ENCODE measurements at places on chromosomes 7 and 10.
A peak's percentile ranks its signal among the peaks of the same experiment; 100 is the strongest.

GRCh38 chr7:92836489-92836999 is at the start of gene CDK6:
Gene CDK6 (minus strand): TSS chr7:92836573. CDS start chr7:92833323, 3,250 bp downstream.
- peak; percentile 85 for DNase-seq

- DNase-seq: no peak
Measured at GRCh38 chr7:137684776-137685175, 162.0 kb downstream of the DGKI start.

DNA sequence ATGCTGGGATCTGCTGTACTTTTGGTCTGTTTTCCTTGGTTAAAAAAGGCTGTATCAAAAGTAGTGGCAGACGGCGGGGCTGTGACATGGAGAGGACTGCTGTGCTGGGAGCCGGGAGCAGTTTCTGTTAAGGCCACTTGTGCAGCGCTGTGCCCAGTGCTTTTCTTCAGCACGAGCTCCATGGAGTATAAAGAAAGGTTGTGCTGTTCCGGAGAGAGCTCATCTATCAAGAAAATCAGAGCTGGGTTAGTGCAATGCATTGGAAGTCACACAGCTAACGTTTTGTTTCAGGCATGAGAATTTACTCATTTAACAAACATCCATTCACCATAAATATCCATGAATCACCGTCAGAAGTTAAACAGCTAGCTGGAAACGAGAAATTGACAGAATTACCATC is 62.0 kb downstream of the KIAA1549 start:
- DNase-seq: no peak

DNA sequence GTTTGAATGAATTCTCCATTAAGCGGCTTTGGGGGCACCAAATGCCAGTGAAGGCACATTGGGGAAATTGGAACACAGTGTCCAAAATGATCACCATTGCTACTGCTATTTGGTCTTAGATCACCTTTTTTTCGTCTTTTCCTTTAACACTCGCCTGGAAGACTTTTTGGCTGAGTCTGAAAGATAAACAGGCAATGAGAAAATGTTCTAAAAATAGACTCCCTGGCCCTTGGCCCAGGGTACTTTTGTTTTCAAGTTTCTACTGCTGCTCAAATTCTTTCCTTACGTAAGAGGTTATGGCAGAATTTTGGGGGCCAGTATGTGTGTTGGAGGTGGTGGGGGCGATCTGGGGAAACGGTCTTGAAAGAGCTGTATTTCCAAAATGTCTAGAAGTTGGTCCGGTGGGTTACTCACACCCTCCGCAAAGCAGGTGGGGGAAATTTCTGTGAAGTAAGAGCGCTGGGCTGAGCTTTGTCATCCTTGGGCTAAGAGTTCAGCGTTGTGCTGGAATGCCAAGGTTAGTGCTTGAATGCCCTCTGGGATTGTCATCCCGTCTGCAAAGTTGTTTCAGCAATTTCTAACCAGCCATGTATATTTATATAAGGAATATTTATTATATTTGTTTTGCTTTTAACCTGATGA is 1.3 kb upstream of the ITPRIP start:
- peak; percentile 61 for DNase-seq

- no peak for DNase-seq
Measured at GRCh38 chr10:6185039-6185716, 17.6 kb upstream of the PFKFB3 start.

GRCh38 chr10:48363617-48364355 is 57.3 kb downstream of the MAPK8 start:
- DNase-seq: peak; percentile 65

GRCh38 chr7:111424768-111425167 is 137.5 kb downstream of the IMMP2L start:
- DNase-seq: peak; percentile 16

DNA sequence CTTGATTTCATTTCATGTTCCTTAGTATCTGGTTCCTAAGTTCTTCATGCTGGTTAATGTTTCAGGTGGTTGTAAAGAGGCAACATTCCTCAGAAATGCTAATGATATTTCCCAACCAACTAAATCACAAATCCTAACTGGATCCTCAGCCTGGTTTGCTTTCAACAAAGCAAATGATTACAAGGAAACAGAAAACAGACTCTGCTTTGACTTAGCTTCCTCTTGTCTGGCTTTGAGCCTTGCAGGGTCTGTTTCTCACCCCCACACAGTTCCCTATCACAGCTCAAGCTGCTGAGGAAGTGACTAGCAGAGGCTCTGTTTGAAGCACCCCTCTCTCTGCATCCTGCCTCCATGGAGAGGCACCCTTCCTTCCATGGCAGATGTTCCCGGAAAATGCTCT is 130.2 kb upstream of the CTTNBP2 start:
- no peak for DNase-seq

GRCh38 chr7:27533652-27534081 is 129.0 kb downstream of the HIBADH start:
- DNase-seq: no peak

DNA sequence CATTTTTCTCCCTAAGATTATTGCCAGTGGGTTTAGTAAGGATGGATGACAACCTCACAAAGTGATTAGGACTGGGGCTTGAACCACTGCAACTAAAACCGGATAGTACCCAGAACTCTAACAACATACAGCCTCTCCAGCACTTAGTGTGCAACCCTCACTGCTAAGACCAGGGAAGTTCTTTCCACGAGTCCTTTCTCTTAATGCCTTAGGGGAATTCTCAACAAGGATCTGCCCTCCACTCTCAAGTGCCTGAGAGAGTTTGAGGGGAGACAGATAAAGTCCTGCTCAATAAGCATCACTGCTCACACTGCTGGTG is 104.6 kb downstream of the NRP1 start:
- DNase-seq: no peak

GRCh38 chr10:29691564-29692072 is 56.8 kb upstream of the SVIL start:
- DNase-seq: peak; percentile 26

DNA sequence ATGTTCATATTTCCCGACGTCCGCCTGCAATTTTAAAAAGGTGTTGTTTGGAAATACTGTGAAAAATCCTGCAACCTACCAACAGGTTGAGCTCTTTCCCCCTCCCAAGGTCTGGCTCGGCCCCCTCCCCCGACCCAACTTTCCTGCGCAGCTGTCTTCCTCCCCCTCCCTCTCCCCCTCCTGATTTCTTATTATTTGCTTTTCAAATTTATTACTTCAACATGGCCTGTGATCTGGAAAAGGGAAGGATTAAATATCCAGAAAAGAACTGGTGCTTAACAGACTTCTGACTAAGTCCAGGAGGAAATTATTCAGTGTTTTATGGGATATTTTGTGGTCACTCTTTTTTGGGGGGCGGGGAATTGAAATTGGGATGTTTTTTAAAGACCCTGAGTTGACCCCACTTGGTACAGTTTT is 2.4 kb downstream of the ARID5B start:
- peak; percentile 75 for DNase-seq

DNA sequence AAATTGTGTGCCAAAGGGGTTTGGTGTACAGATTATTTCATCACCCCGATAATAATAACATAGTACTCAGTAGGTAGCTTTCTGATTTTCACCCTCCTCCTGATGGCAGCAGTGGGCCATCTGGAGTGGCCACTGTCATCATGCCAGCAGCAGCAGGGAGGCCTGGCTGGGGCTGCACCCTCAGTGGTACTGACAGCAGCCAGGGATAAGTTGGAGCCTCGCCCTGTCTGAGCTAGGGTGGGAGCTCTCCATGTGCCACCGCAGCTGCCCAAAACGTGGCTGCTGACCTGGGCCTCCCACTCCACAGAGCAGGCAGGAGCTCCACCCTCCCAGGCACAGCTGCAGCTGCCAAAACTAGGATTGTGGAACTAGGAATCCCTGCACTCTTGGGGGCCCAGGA is 700.8 kb upstream of the KCND2 start:
- no peak for DNase-seq

DNA sequence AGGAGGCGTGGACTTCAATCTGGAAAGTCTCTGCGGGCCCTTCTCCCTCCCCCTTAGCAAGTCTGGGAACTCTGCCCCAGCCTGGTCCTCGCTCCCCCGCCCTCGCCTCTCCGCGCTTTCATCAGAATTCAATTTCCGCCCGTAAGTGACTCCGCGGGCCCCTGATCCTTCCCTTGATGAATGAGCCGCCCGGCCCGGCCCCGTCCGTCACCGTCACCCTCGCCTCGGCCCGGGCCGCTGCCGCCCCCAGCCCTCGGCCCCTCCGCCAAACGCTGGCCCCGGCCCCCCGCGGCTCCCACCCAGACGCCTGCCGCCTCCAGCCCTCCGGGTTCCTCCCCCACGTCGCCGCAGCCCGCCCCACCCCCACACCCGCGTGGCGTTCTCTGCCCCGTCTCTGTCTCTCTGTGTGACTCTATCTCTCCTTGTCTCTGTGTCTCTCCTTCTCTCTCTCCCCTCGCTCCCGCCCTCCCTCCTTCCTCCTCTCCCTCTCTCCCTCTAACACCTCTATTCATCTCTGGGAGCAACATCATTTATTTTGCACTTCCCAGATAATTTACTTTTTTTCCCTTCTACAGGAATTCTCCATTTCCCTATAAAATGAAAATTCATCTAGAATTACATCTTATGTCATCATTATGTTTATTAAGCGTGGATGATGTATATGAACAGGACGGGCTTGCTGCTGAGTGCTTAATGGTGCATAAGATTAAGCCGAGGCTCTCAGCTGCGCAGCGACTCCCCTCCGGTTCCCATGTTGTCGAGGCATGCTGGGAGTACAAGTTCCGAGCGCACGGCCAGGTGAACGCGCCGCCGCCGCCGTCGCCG is 91.2 kb upstream of the PAX2 start:
- peak; percentile 69 for DNase-seq

GRCh38 chr10:24385776-24386175 is 176.8 kb downstream of the KIAA1217 start:
- DNase-seq: peak; percentile 51

DNA sequence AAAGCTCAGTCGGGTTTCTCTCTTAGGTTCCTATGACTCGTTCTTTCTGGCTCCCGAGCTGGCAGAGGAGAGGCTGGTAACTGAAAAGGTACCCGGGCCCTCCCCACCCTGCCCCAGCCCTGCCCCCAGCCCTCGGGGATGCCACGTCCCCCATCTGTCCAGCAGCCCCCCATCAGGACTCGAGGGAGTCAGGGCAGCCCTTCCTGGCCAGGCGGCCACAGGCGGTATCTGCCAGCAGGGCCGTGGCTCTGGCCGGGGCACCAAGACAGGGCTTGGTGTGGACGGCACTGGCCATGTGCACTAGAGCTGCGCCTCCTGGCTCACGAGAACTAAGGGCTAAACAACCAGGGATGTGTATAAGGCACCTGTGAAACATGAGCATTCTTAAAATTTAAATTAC is 29.7 kb downstream of the KNDC1 start:
- DNase-seq: no peak

GRCh38 chr7:158266426-158266816 is 321.2 kb downstream of the PTPRN2 start:
- DNase-seq: no peak

DNA sequence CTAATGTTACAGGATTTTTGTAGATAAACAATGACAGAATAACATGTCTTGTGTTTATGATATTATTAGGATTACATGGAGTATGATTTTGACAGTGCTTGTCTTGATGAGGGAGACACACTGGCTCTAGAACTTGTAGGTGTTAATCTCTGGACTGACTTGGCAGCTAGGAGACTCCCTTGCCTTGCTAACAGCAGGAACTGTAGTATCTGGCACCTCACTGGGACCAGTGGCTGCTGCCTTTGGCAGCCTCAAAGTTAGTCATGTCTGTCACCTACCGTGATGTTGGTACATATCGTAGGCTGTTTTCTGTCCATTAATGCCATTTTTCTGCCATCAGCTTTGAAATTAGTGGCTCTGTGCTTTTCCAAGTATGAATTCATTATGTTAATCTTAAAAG is 261.5 kb downstream of the CDK14 start:
- no peak for DNase-seq

- no peak for DNase-seq
Measured at GRCh38 chr7:71424166-71425035, 292.5 kb downstream of the GALNT17 start.

DNA sequence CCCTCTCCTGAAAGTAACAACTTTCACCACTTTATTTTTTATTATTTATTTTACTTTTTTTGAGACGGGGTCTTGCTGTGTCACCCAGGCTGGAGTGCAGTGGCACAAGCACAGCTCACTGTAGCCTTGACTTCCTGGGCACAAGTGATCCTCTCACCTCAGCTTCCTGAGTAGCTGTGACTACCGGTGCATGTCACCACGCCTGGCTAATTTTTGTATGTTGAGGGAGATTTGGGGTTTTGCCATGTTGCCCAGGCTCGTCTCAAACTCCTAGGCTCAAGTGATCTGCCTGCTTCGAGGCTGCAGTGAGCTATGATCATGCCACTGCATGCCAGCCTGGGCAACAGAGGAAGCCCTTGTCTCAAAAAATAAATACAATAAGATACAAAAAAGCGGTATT is 14.9 kb upstream of the SLIT1 start:
- DNase-seq: no peak

GRCh38 chr7:149125189-149125862 is 798 bp downstream of the ZNF425 start:
- no peak for DNase-seq

GRCh38 chr7:114415064-114415989 is 712 bp downstream of the FOXP2 start:
- DNase-seq: no peak

DNA sequence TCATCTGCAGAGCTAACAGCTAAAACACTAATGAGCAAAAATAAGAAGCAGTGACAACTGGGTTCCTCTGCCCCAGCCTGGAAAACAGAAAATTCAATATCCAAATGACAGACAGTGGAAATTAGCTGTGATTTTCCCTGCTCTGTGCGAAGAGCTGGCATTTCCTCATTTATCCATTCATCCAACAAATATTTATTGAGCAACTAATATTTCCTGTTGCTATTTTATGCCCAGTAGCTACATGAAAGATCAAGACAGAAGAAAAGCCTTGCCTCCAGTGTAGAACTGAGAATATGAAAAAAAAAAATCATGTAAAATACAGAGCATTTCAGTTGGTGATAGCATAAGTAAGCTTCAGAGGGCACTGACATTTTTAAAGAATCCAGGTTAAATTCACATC is 140.9 kb downstream of the ABCA13 start:
- DNase-seq: no peak

DNA sequence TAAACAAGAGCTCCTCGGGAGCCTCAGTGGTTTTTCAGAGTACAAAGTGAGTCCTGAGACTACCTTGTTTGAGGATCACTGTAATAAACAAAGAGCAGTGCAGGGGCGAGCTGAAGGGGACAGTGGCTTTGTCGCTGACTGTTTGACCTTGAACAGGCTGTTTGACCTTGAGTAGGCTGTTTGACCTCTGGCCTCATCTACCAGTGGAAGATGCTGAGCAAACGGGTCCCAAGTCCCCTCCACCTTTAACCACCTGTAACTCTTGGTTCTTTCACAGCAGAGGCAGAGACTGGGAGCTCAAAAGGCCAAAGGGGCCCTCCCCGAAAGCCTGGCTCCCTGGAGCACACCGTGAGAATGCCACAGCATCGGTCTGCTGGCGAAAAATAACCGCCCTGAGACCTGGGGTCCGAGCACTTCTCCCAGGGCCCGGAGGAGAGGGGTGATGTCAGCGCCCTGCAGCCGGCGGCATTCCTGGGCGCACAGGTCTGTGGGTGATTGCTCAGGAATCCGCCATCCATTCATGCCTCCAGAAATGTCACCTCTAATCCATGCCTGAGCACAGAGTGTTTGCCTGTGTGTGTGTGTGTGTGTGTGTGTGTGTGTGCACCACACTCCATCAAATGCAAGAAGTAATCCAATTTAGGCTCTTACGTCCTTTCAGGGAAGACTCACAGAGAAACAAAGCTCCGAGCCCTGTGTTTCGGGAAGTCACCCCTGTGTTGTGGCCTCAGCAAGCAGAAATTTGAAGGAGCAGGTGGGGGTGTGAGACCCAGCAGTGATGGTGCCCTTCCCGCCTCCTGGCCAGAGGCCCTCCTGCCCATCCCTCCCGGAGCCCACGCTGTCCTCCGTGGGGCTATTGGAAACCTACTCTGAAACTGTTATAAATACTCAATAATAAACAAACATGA is 66.5 kb downstream of the ASB13 start:
- DNase-seq: no peak

Data from hepatocyte (in vitro differentiated cells).